Stimulated activated CD4-positive, alpha-beta T cell treated with anti-CD3 and anti-CD28 coated beads, Interleukin-1b, Interleukin-23, amount 100 ng/mL, for 1 hour (primary cell): ENCODE measurements at places on chromosomes 7 and 10.
A peak's percentile ranks its signal among the peaks of the same experiment; 100 is the strongest.

- no peak for DNase-seq
Observed at GRCh38 chr10:104037261-104037951, 48.3 kb downstream of the COL17A1 start.

- no peak for DNase-seq
Observed at GRCh38 chr7:156897673-156898072, 4.7 kb upstream of the LMBR1 start.

DNA sequence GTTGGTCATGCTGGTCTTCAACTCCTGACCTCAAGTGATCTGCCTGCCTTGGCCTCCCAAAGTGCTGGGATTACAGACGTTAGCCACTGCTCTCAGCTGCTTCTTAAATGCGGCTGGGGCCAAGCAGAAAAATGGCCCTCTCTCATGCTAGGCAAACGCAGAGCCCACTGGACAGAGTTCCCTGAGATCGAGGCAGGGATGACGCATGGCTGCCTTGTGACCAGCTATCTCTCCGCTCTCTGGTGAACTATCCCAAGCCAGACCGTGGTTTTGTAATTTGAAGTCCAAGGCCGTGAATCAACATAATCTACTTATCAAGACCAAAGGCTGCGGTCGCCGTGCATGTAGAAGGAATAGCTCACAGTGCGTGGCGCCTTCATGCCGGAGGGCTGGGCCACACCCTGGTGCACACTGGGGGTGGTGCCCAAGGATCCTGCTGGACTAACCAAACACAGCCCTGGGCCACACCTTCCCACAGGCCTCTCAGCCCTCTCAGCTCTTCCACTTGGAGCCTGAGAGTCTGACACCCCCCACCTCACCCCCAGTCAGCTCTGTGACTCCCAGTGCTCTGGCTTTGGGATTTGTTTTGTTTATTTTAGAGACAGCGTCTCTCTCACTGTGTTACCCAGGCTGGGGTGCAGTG, 88.1 kb upstream of the CUX1 start:
- DNase-seq = no peak

DNA sequence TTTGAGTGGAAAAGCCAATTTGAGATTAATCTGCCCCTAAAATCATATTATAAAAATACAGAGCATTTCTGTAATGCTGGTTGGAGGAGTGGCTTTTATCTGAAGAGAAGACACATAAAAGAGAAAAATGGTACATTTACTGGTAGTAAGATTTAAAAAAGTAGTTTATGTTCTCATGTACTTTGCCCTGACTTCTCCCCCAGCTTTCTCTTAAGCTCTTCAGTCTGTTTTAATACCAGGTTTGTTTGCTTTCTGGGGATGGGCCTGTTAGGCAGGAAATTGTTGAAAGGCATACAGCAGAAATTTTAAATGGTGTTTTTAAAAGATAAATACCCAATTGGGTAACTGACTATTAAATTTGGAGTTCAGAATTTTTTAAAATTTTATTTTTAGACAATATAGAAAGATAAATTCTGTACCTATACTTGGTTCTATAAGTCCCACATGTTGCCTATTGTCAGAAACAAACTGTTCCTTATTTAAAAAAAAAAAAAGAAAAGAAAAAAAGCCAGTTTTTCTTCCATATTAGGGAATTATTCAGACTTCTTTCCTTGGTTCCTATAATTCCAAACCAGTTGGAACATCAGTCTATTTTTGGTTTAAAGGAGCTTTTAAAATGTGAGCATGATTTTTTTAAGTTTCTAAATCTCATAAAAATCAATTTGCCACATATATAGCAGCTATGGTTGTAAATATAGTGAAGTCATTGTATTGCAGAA, 136.6 kb downstream of the ARID5B start:
- DNase-seq = no peak

DNA sequence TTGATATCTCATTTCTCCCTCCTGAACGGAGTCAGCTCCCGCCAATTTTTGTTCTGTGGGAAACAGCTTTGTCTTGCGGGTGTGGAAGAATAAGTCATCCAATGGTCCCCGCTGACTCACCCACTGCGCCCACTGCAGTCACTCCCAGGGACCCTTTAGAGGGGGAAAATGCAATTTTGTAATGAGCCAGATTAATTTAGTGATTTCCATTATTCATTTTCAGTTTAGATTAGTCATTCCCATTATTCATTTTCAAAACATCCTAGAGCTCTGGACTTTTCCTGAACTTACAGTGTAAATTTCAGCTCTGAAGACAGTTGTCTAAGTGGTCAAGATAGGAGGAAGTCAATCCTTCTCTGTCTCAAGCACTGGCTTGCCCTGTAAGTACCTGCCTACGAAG, 154.9 kb upstream of the TMEM72 start:
- DNase-seq = no peak

DNA sequence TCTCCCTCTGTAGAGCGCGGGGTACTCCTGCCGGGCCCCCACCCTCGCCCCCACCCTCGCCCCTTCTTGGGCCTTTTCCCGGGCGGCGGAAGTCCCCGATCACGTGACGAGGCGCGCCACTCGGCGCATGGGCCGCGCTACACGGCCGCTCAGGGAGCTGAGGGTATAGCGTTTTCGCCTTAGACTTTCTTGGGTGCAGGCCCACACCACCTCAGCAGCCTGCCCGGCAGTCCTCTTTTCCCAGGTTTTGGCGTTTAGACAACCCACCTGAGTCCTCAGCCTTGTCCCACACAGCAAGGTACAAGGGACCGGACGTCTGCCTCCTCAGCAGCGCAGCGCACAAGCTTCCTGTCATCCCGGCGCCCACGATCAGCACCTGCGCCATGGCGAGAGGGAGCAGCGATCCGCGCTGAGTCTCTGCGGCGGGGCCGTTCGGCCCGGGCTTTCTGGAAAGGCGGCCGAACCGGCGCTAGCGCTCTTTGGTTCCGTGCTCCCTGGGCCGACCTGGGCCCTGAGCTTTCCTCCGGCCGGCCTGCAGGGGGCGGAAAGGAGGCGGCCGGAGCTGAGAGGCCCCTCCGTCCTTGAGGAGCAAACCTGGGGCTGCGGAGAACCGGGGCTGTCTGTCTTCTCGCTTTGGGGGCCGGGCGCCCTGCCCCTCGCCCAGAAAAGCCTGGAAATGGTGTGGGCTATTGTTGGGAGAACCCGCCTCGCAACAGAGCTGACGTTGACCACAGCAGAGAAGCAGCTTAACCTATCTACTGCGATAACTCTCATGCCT, at the start of gene RNLS:
RNLS (minus strand) TSS at position 513 of the 778 bp plus-strand sequence.
- peak; percentile 37 for DNase-seq

DNA sequence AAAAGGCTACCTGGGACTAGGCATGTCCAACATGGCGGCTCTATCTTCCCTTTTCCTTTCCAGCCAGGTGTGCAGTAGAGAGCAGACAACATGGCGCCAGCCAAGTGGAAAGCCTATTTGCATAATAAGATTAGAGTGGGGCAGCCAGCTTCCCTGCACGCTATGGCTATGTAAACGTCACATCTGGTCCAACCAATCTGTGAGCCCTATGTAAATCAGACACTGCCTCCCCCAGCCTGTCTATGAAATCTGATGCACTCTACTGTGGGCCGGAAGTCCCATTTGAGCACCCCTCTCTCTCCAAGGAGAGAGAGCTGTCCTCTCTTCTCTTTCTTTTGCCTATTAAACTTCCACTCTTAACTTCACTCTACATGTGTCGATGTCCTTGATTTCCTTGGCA, 984.9 kb upstream of the AUTS2 start:
- DNase-seq = no peak

DNA sequence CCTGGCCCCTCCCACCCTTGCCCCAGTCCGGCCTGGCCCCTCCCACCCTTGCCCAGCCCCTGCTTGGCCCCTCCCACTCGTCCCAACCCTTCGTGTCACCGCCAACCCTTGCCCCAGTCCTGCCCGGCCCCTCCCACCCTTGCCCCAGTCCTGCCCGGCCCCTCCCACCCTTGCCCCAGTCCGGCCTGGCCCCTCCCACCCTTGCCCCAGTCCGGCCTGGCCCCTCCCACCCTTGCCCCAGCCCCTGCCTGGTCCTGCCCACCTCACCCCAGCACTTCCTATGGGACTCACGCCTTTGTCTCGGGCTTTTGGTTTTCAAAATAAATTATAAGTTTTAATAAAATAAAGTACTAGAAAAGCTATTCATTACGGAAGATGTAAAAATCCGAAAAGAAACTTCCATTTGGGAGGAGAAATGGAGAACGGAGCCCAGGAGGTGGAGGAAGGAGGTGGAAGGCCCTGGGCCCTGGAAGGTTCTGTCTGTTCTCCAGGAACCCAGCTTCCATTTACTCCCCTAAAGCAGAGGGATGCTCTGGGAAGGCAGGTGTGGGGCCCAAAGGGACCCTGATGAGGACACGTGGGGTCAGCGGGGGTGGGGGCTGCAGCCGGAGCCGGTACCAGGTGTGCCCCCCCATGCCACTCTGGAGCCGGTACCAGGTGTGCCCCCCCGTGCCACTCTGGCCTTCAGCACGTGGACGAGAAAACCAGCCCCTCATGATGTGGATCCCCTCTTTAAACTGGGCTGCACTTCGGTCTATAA, 52.2 kb downstream of the PWWP2B start:
- DNase-seq = no peak

DNA sequence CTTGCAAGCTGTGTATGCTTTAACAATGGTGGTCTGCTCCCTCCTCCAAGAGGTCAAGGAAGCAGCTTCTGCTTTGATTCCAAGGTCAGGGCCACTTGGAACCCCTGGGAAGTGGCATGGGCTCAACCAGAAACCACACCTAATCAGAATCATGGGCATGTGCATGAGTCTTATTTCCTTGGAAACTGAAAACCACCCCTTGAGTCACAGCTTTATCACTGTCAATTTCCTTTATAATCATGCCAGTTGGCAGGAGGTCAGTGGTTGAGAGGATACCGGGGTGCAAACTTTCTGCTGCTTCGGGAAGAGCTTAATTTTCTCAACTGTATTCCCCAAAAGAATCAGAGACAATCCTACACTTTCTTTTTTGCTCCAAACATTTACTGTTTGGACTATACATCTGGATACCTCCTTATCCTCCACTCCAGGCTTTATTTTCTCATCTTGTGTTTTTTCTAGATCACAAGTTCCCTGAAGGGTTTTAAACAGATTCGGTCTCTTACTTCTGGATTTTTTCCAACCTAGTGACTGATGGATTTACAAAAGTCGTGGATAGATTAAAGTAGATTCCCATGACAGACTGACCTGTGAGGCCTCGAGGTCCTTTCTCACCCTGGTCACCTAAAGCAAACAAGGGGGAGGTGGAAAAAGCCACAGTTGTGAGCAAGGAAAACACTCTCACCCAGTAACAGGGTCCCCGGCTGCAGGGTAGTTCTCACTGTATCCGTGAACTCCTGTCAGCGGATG, 36.0 kb downstream of the COL17A1 start:
- no peak for DNase-seq

DNA sequence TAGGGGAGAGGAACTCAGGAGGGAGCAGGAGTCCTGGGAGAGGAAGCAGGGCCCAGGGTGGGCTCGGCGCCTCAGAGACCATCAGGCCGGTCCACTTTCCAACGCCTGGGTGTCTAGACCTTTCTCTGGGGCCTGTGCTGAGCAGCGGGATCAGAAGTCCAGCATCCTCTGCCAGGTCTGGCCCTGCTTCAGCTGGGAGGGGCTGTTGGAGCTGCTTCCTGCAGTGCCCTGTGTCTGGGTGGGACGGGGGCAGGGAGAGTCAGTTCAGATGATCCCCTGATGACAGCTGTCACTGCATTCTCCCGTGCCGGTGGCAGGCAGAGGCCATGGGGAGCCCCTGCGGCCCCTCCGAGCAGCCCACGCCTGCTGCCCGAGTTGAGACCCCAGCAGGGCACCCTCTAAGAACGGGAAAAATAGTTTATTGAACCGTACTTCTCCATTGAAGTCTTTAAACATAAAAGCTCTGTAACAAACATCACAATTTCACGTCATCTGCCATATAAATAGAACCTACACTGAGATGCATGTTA, 23.3 kb downstream of the AP5Z1 start:
- DNase-seq = no peak

DNA sequence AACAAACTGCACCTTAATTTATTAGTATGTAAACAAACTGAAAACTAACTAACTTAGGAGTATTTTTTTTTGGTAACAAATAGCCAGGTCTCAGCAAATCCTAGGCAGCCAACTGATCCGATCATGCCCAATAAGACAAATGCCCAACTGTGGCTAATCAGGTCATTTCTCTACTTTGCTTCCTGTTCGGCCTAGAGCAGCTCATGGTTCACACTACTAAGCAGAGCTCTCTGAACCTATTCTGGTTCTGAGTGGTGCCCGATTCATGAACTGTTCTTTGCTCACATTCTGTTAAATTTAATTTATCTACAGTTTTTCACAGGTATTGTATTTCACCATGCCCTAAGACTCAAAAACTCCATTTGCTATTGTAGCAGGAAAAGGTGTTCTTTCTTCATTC, 55.1 kb downstream of the CCDC3 start:
- DNase-seq = no peak

GRCh38 chr7:96297876-96298275, 24.0 kb downstream of the SLC25A13 start:
- no peak for DNase-seq

DNA sequence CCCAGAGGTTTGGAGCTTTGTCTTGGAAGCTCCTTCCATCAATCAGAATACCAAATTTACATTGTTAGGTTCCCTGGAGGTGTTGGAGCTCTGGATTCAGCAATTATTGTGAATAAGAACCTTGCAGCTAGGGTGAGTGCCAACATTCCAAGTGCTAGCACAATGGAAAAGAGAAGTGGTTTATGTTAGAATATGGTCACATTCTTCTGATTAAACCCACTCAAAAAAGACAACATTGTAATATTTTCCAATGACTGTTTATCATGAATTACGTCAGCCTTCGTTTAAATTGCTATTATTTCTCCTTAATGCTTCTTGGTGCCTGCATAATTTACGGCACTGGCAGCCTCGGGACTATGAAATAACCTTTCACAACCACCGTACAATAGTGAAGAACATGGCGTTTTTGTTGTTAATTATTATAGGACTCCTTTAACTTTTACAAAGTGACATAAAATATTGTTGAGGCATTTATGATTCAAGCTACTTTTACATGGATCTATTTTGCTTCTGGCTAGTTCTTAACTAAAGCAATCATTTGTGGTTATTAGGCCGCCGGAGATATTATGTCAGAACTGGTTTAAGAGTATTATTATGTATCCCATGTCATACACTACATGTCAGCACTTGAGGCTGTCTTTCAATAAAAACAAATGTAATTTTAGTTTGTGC, 117.7 kb downstream of the ARID5B start:
- DNase-seq = no peak

DNA sequence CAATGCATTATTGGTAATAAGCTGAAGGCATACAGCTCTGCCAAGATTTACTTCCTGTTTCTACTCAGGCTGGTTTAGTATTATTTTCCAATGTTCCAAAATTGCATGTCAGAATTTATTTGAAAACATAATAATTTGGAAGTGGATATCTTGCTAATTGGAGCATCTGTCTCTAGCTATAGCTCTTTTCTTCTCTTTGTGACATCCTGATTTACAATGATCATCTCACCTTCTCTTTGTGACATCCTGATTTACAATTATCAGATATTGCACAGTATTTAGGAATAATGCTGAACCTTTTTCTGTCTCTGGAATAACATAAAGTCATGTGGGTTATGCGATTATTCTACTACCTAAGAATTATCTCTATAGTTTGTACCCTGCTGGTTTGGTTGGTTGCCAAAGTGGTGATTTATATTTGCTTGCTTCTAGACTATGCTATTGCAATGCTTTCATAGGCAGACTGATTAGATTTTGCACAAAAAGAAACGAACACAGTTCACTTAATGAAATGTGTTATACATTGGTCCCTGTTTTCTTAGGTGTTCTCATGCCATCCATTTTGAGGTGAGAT, 44.3 kb upstream of the CABCOCO1 start:
- DNase-seq = no peak
